ENCODE measurements at places on chromosomes 4 and X. TPM values are rescaled to one million over a fixed set of nuclear protein-coding genes. Genes with fewer than 3 reads are reported as not detected.

ANXA10 gene
- total RNA-seq: 0.19 TPM

GASK1B gene
- total RNA-seq: 5.7 TPM

DNA sequence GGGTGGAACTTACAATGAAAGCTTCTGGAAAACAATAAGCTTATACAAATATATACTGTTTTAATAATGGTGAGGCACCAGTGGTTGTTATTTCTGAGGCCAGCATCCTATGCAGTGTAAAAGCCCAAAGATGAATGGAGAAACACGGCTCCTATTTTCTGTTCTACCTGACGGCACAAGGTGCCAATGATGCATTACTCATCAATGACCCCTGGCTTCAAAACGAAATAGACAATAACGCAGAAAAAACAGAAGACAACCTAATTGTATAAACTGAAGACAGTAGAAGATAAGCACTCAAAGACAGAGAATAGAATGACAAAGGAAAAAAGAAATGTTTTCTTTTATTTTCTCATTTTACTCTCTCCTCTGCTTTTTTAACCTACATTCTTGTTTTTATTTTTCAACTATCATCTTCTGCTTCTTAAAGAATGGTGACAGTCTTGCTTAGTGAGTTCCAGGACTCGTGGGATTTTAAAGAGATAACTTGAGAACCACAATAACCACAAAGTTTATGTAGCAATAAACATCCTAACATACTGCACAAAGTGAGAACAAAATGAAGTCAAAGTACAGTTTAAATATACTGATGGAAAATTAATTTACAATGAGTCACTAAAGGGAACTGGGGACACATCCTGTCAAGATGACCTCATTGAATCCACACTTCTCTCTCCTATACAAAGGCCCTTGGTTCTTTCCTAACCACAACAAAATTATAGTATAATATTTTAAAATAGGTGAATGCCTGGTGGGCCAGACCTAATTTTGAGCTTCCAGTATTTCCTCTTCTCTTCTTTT, 169.8 kb downstream of the BTC start:
- no peak for DNase-seq

JAKMIP1 gene
- total RNA-seq: 0.19 TPM

ADD1 gene
- total RNA-seq: 103 TPM

ADAMTS3 gene
- total RNA-seq: 1.8 TPM
